ENCODE measurements at places on chromosomes 7 and 10.
A peak's percentile ranks its signal among the peaks of the same experiment; 100 is the strongest.

DNA sequence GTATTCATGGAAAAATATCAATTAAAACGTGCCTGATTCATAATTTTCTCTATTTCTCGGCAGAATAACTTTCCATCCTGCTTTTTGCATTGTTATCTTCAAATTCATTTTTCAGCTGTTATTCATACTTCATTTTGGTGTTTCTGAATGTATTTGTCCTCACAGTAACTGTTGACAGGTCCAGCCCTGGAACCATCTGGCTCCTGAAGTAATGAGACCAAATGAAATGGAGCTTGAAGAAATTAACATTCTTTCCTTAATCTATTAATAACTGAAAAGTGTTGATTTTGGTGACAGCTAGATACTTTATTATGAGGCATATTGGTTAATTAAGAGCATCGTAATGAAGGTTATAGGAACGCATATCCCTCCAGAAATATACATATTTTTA, 257.0 kb upstream of the MINDY3 start:
- no peak for DNase-seq

- no peak for DNase-seq
Measured at GRCh38 chr7:106818736-106819135, 46.3 kb upstream of the PIK3CG start.

DNA sequence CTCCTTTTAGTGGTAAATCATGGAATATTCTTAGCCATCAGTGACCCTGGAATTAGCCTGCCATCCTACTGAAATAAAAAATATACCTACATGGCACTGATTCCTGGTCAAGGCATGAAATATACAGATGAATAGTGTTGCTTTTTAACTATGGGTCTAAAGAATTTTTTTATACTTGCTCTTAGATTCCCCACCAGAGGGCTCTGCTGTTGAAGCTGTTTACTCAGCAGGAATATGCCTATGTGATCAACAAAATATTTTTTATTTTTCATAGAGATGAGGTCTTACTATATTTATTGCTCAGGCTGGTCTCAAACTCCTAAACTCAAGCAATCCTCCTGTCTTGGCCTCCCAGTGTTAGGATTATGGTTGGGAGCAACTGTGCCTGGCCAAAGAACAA, 13.5 kb downstream of the ZC3HC1 start:
- no peak for DNase-seq

DNA sequence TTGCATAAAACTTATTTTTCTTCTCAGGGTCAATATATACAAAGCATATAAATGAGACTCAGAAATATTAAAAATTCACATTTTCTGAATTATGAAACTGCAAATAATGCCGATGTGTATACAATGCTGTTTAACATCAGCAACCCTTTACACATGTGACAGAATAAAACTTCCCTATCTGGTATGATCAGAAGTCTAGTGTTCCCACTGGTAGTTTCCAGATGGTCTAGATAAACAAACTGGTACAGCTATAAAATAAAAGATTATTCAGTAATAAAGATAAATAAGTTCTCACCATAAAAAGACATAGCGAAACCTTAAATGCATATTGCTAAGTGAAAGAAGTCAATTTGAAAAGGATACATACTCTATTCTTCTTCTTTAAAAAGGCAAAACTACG, 7.9 kb downstream of the POLR1F start:
- no peak for DNase-seq

GRCh38 chr7:117047496-117047895, 94.2 kb downstream of the ST7 start:
- DNase-seq: no peak

DNA sequence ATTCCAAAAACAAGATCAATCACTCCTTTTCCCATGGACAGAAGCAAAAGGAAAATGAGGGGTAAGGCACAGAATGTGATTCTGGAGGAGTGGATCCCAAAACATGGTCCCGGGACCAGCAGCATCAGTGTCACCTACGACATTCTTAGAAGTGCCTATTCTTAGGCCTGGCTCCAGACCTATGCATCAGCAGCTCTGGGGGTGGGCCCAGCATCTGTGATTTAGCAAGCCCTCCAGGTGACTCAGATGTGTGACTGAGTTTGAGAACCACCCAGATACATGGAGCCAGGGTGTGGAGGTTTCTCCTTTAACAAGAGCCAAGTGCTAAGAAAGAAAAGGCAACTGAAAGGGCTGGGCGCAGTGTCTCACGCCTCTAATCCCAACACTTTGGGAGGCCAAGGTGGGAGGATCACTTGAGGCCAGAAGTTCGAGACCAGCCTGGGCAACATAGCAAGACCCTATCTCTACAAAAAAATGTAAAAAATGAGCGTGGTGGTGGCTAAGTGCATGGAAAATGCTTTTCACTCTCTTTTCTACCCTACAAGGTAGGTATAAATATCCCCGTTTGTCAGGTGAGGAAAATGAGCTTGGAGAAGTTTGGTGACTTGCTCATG, 17.1 kb upstream of the ARPC1A start:
- no peak for DNase-seq

DNA sequence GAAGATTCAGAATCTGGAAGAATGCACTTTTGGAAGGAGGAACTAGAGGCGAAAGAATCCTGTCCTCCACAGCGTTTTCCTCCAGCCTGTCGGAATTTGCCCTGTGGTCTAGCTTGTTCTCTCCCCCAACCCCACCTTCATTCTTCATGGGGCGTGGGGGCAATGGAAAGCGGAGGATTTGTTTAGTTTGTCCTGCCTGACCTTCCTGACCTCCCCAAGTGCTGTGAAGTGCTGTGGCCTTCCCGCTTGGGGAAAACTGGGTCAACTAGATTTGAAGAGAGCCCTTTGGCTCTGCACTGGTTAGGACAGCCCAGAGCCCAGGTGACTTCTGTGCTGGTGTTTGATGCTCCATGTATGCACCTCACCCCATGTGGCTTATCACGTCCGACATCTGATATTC, 49.1 kb downstream of the GATA3 start:
- no peak for DNase-seq

DNA sequence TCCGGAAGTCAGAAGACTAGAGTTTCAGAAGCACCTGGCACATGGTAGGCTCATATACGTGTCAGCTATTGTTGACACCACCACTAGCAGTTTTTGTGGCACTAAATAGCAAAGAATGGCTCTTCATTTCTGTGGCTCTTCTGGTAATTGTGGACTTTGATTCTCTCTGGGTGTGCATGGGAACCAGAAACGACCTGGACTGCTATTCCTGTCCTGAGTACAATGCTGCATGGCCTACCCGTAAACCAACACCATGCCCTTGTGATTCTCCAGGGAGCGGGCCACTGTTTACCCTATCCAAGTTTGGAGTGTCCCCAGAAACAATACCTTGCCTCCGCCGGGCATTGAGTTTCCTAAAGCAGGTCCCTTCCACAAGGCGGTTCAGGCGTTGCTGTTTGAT, 162.9 kb upstream of the AOAH start:
- no peak for DNase-seq

- DNase-seq: no peak
Measured at GRCh38 chr10:31921031-31921430, 7.6 kb downstream of the ARHGAP12 start.

DNA sequence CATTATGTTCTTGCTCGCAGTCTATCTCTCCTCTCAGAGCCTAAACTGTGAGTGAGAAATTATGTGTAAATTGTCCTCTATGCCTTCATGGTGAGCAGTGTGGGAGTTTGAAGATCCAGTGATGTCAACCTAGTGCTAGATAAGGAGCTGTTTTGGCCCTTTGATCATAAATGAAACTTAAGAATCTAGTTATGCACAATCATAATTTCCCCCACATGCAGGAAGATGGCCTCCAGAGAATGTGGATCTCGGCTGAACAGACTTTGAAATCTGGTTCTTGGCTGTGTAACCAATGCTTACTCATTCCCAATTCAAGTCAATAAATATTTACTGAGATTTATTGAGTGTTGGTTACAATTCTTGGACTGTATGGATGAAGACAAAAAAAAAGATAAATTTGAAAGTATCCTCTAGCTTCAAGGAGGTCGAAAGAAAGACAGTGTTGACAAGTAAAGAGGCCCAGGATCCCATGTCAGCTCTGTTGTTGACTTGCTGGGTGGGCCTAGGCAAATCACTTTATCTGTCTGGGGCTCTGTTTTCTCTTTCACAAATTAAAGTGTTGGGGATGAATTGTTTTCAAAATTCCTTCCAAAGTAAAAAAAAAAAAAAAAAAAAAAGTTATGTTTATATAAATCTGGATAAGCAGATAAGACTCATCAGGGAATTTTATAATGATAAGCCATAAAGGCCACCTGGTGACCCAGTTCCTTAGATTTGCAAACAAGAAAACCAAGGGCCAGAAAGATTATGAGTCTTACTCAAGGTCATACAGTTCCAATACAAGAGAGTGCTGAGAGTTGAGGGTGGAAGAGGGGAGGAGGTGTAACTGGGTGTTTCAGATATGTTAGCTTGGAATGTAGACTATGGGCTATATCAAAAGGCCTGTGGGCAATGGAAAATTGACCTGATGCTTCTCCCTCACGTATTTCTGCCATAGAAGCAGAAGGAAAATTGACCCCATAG, 969.9 kb downstream of the KCNMA1 start:
- DNase-seq: no peak

DNA sequence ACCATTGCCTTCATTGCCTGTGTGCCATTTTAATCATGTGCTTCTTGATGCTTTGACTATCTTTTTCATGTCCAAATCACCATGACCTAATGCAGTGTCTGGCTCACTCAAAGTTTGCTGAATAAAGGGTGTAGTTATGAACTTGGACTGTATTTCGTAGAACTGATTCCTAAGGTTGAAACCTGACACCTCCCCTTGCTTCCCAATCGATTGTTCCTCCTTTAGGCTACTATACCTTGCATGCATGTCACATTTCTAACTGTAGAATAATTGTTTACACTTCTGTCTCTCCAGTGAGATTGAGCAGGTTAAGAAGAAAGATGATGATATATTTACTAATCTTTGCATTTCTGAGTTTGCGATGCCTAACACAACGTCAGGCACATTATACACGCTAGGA, 41.0 kb upstream of the CDK1 start:
- no peak for DNase-seq

DNA sequence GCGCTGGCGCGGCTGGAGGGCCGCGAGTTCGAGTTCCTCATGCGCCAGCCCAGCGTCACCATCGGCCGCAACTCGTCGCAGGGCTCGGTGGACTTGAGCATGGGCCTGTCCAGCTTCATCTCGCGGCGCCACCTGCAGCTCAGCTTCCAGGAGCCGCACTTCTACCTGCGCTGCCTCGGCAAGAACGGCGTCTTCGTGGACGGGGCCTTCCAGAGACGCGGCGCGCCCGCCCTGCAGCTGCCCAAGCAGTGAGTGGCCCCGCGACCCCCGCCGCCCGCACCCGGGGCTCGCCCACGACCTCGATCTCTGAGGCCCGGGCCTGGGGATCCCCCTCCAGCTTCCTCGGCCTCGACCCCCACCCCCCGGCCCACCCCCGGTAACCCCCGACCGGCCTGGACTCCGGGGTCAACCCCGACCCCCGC, 537 bp downstream of the FOXK1 start:
- DNase-seq: peak; percentile 79

DNA sequence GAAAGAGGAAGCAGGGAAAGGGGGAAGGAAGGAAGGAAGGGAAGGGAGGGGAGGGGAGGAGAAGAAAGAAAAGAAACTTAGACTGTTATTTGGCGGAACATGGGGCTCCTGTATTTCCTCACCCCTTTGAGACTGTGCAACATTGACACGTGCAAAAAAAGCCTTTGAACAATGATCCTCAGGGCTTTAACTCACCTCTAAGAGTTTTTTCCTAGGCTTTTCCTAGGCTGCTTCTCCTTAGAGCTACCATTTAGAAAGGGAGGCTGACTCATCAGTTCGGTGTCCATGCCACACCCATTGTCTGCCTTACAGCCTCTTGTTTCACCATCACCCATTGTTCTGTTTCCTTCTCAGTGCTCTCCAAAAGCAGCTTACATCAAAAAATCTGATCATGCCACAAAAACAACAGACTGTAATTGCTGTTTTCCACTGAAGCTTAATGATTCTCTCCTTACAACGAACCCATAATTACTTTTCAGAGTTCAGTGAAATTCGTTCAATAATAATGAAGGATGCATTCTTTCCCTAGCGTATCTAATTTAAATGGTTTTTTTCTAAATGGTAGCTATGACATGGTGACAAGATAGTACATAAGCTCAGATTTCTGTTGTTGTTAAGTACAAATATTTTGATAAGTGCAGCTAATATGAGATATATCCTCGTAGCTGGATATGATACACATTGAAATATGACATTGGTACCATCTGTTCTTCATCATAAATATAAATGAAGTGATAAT, 90.8 kb downstream of the PRLHR start:
- DNase-seq: no peak

- peak; percentile 89 for DNase-seq
Measured at GRCh38 chr7:92178928-92179924, at the start of gene LRRD1. TSS of gene LRRD1 (minus strand) at chr7:92179142. CDS start at chr7:92165202, 13,940 bp downstream.

DNA sequence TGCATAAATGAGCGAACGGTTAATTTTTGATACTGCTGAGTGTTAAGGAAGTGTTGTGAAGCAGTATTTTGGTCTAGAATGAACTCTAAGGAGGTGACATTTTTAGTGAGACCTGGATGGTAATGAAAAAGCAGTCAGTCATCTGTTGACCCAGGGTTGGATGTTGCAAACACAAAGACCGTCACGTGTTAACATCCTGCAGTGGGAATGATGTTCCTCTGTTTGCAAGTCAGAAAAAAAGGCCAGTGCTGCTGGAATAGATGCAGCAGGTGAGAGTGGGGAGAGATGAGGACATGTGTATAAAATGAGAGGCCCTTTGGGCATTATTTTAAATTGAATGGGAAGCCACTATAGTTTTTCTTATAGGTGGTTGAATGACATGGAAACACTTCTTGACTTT, 39.3 kb downstream of the INSYN2A start:
- DNase-seq: no peak

GRCh38 chr10:119762035-119762434, 36.2 kb downstream of the INPP5F start:
- DNase-seq: no peak

DNA sequence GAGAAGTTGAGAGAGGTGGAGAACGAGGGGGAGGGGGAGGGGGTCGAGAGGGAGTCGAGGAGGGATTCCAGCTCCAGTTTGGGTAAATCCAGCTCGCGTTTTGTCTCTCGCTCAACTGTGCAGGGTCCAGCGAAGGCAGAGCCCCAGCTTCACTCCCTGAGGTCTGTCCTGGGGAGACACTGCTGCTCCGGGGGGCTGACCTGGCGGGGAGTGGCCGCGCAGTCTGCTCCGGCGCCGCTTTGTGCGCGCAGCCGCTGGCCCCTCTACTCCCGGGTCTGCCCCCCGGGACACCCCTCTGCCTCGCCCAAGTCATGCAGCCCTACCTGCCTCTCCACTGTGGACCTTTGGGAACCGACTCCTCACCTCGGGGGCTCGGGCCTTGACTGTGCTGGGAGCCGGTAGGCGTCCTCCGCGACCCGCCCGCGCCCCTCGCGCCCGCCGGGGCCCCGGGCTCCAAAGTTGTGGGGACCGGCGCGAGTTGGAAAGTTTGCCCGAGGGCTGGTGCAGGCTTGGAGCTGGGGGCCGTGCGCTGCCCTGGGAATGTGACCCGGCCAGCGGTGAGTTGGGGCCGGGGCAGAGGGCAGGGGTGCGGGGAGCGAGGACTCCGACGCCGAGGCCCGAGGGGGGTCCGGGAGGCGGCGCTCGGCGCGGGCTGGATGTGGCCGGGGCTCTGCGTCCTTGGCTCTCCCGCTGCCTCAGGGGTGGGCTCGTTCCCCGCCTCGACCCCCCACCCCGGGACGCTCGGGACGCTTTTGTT, at the start of gene TET1:
Gene TET1, plus strand, starts transcription at position 152 of the 757 bp plus-strand sequence. CDS start 12,002 bp downstream, outside the sequence.
- DNase-seq: peak; percentile 56

Data from erythroblast (primary cell).